ENCODE measurements at places on chromosomes 11 and 22.

DNA sequence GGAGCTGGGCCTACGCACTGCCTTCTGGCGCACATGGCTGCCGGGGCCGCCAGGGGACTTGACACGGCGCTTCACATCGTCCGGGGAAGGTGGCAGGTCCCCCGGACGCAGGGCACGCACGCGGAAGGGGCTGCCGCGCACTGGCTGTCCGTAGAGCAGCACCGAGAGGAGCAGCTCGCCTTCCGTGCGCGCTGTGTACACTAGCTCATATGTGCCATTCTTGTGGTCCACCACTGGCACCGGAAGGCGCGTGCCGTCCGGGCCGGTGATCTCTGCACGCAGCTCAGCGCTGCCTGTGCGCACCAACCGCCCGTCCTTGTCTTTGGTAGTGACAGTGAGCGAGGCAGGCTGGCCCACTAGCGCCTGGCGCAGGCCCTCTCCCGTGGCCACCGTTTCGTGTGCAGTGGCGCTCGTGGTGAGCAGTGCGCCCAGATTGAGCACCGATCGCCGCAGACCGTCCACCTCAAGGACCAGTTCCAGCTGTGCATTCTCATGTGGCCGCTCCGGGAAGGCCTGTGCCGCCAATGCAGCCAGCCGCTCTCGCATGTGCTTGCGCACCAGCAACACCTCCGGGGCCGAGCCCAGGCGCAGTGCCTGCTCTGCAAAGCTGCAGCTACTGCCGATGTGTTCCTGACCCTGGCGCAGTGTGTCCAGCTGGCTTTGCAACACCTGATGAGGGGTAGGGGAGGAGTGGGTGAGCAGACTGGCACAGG, 15.7 kb upstream of the HPX start:
- no peak for DNase-seq

DNA sequence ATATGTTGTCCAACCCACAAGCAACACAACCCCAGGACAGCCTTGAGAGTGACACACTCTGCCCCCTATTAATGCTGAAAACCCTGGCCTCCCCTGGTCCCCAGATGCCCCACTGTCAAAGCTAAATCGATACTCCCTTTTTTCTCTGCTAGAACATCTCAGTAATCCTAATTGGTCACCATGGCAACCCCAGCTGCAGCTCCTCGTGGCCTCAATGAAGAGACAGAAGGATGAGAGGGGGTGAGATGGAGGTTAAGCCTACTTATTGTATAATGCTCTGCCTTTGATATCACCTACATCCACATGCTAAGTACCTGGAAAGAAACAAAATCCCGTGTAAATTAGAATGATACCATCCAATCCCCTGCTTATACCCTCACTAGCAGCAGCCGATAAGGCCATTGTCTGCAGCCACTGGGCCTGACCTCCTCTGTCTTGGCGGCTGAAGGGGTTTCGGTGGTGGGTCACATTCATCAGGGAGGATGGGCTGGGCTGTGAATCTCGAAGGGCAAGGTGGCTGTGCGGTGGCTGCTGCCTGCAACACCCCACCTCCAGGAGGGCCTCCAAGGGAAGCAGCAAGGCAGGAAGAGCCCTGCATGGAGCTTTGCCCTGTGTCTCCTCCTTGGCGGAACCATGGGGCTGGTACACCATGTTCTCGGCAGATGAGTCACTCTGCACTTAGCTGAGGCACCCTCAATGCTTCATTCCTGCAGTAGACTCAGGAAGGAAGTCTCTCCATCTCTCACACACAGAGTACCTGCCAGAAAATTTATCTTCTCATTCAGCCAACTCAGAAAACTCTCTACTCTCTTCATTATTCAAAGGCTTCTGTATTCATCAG, 399.5 kb downstream of the BUD13 start:
- no peak for DNase-seq

- DNase-seq = no peak
Observed at GRCh38 chr11:119340335-119341221, at the start of gene C1QTNF5. Gene C1QTNF5, minus strand, starts transcription at chr11:119340883. Its CDS starts 486 bp downstream, at chr11:119340397.

GRCh38 chr11:8531982-8532381, 62.0 kb downstream of the STK33 start:
- no peak for DNase-seq

- no peak for DNase-seq
Observed at GRCh38 chr11:35127619-35128018, 11.4 kb upstream of the CD44 start.

DNA sequence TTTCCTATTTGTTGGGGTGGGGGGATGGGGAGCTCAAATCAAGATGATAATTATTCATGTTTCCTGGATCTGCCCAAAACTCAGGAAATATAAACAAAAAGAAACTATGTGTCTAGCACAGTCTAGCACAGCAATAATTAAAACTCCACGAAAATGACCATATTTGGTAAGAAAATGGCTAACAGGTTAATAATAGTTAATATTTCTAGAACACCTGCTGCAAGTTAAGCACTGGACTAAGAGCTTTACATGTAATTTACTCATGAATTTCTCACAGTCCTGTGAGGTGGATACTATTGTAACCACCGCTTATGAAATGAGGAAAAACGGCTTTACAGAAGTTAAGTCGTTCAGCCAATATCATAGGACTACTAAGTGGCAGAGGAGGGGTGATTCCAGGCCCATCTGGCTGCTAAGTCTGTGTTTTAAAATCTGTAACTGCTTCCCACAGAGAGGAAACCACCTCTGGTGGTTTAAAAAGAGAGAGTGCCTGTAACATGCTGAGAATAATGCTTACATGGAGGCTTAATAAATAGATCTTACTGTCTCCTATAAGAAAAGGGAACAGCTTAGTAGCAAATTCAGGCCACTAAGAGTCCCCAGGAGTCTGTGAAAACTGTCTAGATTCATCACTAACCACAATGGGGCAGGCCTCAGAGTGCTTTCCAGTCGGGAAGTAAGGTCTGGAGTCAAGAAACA, 11.0 kb upstream of the AMOTL1 start:
- DNase-seq = no peak

GRCh38 chr11:122150216-122151124, 34.5 kb upstream of the BLID start:
- no peak for DNase-seq

- no peak for DNase-seq
Observed at GRCh38 chr11:132286106-132286505, 915.7 kb downstream of the NTM start.

DNA sequence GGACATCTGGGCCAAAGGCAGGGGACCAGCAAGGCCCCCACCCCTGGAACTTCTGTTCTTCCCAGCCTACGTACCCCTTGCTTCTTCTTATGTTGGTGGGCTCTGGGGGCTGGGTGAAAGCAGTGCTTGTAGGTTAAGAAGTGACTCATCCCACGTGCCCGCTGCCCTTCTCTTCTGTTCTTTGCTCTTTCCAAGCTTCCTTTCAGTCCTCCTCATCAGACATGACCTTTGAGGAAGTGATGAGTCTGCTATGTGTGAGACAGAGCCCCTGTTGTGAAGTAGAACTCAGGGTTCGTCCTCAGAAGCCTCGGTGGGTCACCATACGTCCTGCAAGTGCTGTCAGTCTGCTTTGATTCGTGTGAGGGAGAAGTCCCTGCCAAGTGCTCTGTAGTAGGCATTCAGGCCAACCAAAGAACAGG, 12.7 kb downstream of the MED15 start:
- DNase-seq = no peak

- no peak for DNase-seq
Observed at GRCh38 chr11:83326326-83326725, 40.2 kb upstream of the CCDC90B start.

GRCh38 chr11:88348870-88349269, 11.3 kb upstream of the CTSC start:
- no peak for DNase-seq

DNA sequence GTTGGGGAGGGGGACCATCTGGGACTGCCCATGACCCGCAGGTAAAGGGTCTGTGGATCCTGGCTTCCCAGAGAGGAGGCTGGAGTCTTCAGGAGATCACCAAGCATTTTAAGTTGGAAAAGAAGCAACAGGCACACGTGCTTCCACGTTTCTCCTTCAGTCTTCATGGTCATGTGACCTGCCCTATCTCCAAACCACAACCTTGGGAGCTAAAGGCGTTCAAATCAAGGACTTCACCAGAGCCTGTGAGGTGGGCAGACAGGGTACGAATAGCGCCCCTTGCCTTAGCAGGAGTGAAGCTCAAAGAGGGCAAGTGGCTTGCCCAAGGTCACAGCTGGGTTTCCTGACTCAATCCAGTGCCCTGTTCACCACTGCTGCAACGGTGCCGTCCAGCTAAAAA, 6.7 kb downstream of the TMEM184B start:
- no peak for DNase-seq

- DNase-seq = no peak
Observed at GRCh38 chr11:83092488-83093384, 21.0 kb upstream of the RAB30 start.

GRCh38 chr22:27591060-27591459, 210.5 kb downstream of the MN1 start:
- DNase-seq = no peak

DNA sequence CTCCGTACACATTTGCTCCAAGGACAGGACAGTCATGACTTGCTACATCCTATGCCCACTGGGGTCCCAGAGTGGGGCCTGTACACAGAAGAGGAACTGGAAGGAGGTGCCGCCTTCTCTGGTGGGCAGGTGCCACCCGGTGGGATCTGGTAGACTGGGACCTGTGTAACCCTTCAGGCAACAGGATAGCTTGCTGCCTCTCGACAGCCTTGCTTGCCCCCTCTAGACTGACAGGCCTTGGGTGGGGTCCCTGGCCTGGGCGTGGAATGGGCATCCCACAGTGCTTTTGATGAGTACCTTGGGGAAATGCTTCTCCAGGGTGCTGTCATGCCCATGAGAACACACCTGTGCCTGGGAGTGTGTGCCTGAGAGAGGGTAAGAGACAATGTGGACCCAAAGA, 15.8 kb downstream of the SHANK3 start:
- DNase-seq = no peak

- no peak for DNase-seq
Observed at GRCh38 chr22:41722496-41722895, 23.2 kb downstream of the MEI1 start.

GRCh38 chr11:60303661-60304060, 23.2 kb downstream of the MS4A4A start:
- DNase-seq = no peak

DNA sequence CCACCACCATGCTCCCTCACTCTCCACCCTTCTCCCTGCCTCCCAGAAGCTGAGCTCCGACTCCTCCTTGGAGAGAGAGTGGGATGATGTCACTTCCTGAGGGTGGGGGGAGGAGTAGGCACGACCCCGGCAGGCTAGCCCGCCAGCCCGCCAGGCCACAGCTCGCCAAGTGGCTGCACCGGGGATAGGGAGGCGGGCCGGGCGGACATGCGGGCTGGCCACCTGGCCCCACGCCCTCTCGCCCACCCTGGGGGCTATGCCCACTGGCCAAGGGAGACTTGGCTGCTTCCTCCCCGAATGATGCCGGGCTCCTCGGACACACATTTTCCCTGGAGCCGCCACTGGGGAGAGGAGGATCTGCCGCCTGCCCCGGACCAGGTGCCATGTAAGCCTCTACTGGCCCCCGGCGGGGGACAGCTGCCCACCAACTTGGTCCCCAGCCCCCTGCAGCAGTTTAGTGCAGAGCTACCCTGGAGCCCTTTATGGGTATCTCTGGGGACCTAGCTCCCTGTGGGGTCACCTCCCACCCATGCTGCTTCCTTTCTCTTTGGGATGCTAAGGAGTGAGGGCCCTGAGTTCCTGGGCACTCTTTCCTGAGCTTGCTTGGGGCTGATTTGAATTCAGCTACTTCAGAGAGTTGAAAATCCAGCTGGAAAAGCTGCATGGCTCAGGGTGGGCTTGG, 33.7 kb upstream of the MYRF start:
- peak; percentile 73 for DNase-seq

DNA sequence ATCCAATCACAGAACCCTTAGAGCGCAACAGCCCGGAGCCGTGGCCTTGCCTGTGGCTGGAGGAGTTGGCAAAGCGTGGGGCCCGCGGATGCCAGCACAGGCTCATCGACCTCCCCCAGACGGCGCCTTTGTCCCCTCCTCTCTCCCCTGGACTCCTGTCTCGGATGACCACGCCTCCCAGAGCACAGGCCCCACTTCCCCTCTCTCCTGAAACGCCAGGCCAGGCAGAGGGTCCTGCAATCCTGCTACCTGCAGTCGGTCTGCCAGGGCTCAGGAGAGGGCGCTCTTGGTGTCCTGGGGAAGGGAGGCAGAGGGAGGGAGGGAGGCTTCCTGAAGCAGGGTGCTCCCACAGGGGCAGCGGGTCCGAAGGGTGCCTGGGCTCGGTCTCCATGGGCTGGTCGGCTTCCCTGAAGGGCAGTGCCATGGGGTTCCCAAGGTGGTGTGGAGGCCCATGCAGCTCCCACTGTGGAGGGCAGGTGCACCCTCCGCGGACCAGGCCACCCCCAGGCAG, 16.6 kb upstream of the TTLL12 start:
- no peak for DNase-seq

GRCh38 chr22:47210686-47211085, 448.2 kb downstream of the TBC1D22A start:
- no peak for DNase-seq

GRCh38 chr11:64025205-64025604, 10.5 kb upstream of the FLRT1 start:
- DNase-seq = peak; percentile 92
